ENCODE measurements at places on chromosomes 13 and 19.
A peak's percentile ranks its signal among the peaks of the same experiment; 100 is the strongest.

GRCh38 chr19:14890643-14891379, 4.9 kb upstream of the OR7A17 start:
- no peak for DNase-seq

- no peak for DNase-seq
Measured at GRCh38 chr13:88063741-88064140, 392.6 kb downstream of the SLITRK5 start.

- peak; percentile 19 for DNase-seq
Measured at GRCh38 chr19:51514866-51515481, 13.4 kb upstream of the SIGLEC12 start.

DNA sequence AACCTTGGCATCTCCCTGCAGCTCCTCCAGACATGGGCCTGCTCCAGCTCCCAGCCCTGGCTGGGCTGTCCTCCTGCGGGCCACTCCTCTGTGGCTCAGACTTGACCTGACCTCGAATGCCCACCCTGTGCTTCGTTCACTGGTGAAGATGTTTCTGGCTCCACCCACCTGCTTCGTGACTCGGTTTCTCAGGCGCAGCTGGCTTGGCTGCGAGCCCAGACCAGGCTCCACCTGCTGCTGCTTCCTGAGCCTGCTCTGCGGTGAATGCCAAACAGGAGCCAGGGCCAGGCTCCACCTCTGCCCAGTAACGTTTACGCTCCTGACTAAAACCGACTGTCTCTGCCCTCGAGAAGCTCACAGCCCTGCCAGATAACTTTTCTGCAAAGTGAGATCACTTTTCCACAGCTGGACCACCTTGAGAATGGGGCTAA, 8.9 kb upstream of the RSPH6A start:
- no peak for DNase-seq

DNA sequence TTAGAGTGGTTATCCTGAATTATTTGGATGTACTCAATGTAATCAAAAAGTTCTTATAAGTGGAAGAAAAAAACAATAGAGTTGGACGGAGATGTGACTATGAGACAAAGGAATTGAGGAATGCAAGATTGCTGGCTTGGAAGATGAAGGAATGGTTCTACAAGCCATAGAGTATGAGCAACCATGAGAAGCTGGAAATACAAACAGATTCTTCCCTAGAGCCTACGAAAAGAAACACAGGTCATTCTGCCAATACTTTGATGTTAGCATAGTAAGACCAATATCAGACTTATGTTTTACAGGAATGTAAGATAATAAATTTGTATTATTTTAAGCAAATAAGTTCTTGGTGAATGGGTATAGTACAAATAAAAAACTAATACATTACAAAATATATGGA, 249.2 kb downstream of the DIAPH3 start:
- DNase-seq = no peak

DNA sequence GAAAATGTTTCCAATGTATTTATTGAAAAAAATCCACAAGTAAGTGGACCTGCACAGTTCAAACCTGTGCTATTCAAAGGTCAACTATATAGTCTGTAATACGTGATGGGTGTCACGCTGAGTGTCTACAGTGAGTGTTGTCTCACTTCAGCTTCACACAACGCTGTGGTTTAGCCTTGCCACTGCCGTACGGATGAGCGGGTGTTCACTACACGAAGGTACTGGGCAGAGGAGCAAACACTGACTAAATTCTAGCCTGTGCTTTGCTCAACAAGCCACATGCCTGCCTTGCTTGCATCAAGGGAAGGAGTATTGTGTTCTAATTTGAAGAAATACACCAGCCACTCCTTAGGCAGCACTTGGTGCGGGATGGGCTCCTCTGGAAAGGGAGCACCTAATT, 3.4 kb upstream of the FFAR3 start:
- no peak for DNase-seq

DNA sequence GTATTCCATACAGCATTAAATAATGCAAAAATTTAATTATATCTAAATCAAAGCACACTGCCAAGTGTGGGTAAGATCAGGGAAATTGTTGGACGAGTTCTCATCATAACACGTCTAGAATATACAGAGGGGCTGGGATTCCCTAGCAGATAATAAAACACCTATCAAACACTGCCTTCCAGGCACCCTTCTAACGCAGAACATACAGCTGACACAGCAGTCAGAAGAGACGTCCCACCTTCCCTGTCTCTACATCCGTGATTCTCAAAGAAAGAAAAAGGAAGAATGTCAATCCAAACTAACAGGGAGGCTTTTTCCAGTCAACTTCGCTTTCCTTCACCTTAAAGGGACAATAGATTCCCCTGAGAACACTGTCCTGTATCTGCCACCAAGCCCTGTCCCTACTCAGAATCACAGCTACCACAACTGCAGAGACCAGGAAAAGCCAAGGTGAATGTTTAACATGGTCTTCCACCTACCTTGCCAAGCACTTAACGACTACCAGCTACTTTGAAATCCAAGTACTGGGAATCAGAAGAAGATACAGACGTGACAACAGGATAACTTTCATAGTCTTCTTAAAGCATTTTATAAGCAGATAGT, 38.5 kb downstream of the TBC1D4 start:
- no peak for DNase-seq

DNA sequence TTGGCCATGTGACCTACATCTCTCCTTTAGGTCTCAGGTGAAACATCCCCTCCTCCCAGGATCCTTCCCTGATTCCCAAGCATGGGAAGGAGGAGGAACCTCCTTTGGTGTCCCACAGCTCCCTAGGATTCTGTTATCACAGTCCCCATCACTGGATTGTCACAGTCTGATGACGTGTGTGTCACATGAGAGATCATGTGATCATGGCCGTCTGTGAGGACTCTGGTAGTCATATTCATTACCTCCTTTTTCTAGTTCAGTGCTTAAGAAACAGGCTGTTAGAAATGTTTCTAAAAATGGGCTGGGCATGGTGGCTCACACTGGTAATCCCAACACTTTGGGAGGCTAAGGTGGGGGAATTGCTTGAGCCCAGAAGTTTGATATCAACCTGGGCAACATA, 3.0 kb downstream of the DHX34 start:
- no peak for DNase-seq

Measured in stimulated activated CD4-positive, alpha-beta T cell treated with anti-CD3 and anti-CD28 coated beads, TNF-alpha, amount 100 ng/mL, for 24 hours (primary cell).